ENCODE measurements at places on chromosomes 5 and 9.

DNA sequence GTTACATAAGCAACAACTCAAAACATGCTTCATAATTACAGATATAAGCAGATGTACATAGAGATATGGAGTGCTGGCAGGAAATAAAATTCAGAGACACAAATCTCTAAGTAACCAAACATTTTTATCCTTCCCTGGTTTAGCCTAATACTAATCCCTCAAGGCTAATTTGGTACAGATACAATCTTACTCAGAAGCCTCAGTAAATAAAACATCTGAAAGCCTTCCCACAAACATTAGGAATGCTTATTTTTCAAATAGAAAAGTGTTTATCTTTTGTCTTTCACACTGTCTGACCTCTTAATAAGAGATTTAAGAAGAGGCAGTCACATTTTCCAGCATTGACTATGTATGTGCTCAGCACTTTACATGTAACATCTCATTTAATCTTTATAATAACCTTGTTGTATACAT is 399.4 kb downstream of the ARRDC3 start:
- no peak for DNase-seq

DNA sequence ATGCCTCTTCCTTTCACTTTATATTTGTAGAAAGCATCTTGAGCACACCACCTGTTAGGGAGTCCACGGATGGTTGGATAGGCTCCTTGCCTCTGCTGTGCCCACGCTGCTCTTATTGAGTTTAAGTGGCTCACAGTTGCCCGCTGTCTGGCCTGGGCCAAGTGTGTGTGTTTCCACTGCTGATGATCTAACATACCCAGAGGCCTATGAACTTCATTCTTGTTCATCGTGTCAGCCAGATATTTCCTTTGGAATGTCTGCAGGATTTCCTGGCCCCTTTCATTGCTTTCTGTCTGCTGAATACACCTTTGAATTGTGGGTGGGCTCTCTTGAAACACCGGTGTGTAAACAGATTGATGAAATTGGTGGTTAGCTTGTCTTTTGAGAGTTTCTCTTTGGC is 46.6 kb downstream of the MVB12B start:
- no peak for DNase-seq

GRCh38 chr5:33737284-33737683 is 154.5 kb downstream of the ADAMTS12 start:
- DNase-seq: no peak

DNA sequence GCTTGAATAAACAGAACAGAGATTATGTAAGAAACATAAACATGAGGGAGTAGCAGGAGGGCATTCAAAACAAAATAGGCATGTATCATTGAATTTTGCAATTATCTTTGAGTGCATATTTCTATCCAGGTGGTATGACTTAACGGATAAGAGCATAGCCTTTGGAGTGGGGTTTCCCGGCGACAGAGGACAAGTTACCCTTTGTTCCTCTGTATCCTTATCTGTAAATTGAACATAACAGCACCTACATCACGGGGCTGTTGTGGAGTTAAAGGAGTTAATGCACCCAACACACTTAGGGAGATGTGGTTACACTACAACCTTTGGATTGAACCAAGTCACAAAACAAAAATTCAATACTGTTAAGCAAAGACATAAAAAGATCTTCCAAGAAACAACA is 314.6 kb upstream of the KIF2A start:
- DNase-seq: no peak

DNA sequence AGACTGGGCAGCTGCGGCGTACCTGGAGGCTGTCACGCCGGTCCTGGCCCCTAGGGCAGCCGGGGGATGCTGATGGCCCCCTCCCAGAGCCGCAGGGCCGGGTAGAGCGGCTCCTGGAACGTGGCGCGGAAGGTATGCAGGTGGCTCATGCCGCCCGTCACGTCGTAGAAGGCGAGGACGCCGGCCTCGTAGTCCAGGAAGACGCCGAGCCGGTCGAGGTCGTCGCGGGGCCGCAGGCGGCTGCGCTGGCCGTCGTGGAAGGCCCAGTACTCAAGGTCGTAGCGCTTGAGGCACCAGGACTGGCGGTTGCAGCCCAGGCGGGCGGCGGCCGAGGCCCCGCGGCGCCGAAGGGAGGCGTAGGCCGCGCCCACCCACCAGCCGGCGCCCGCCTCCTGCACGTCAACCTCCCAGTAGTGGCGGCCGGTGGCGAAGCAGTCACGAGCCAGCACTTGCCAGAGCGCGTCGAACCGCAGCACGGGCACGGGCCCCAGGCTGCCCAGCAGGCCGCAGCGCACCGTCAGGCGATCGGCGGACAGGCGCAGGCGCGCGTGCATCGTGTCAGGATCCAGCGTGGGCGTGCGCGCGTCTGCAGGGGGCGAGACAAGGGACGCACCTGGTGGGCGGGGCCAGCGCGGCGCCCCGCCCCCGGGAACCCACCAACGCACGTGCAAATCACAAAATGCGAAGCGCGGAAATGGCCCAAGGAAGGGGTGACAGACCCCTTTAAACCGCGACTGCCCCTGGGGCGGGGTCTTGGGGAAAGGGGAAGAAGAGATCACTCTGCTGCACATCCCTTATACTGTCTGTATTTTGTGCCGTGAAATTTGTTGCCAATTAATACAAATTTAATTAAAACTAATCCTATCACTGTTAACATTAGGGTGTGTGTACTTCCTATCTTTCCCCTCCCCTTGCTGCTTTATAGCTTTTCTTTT is 31.2 kb downstream of the NANS start:
- DNase-seq: no peak

DNA sequence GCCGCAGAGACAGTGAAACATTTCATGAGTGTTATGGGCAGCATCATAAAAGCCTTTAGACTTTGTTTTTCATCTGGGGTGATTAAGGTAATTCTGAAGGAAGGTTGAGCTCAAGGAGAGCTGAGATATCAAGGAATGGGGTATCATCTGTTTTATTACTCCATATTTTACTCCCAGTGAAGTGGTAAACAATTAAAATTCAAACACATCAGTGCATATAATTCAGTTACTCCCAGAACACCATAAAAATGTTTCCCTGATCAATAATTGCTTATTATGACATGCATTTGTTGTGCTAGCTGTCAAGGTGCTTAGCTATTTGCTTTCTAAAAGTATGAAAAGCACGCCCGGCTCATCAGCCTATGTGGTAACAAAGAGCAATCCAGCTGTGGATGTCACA is 81.7 kb downstream of the DOCK8 start:
- DNase-seq: no peak

DNA sequence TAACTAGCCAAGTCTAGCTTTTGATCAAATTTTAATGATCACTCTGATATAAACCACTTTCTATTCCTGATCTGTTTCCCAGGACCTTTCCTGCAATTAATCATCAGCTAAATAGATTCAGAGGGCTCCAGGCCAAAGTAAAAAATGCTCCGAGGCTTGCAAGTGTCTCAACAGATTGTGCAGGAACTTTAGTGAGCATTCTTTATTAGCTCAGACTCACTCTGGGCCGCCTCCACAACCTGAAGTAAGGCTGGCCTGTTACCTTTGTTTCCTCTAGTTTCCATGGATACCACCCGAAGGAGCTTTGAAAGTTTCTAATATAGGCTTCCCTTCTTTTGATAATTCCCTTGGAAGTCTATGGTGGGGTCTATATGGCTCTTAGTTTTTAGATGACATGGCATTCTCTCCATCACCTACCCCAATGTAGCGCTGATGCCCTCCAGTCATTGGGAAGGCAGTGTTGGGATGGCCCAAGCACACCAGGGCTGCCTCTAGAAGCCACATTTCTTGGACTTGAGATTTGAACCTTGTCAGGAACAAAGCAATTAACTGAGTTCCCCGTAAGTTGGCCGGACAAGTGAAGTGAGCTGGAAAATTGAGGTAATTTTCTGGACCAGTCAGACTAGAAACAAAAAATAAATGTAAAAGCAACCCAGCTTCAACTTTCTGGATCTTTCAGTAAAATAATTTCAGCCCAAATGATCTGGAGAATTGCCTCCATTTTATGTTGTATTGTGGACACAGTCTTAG is 97.6 kb upstream of the LHFPL2 start:
- DNase-seq: no peak

GRCh38 chr5:40413743-40414142 is 266.0 kb upstream of the PTGER4 start:
- DNase-seq: no peak

DNA sequence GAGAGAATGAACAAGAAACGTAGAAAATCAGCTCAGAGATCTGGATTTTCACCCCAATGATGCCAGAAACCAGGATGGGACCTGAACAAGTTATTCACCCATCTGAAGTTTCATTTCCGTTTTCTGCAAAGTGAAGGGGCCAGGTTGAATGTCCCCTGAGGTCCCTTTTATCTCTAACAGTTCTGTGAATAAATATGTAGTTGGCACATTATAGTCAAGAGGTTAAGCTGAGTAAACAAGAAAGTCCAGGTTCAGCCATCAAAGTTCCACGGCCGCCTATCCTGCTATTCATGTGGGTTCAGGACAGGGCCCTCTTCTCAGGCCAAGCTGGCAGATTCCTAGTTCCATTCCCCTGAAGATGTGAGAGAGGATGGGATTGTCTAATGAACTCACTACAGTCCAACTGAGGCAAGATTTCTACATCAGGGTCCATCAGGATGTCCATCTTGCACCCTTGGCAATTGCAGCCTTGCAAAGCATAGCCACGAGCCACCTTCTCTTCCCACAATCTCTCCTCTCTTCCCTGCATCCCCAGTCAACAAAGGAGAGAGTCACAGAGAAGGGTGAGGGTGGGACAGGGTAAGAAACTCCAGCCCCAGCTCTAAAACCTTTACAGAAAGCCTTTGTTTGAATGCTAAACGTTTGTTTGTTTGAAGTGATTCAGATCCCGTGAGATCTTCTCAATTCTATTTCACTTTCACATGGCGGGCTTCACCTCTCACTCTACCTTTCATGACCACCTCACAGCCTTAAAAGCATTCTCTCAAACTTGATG is 311.0 kb downstream of the SLIT3 start:
- DNase-seq: no peak

DNA sequence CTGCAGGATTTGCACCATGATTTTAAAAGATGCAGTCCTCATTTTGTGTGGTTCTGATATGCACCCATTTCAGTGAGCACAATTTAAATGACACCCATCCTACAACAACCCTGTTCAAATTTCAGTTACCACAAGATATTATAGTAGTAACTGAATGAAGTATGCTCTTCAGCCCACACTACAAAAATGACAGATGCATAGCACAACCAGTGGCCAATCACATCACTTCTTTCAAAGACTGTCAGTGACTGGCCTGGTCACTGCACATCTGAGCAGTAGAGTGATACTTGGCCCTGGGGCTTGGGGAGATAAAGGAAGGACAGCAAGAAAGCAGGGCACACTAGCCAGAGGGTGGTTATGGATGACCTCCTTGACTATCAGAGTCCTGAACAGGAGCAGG is 19.8 kb upstream of the IFNK start:
- DNase-seq: no peak

GRCh38 chr9:1458503-1458902 is 408.3 kb downstream of the DMRT2 start:
- DNase-seq: no peak

GRCh38 chr9:8168916-8169438 is 369.4 kb upstream of the DMAC1 start:
- DNase-seq: no peak

DNA sequence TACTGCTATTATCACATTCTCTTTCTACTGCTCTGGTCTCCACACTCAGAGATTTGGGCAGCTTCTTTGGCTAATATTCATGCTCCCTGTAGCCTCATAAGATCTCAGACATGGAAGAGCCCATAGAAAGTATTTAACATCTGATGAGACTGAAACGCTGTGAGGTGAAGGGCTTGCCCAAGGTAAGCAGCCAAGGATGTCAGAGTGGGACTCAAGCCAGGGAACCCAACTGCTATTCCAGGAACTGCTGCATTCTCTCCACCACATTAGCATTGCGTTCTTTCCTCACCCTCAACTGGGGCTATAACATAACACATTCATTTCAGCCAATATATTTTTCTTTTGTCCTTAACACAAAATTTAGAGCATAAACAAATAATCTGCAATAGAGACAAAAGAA is 3.8 kb downstream of the ADRB2 start:
- no peak for DNase-seq

- no peak for DNase-seq
These were observed 114.6 kb upstream of the SAP30L start for GRCh38 chr5:154331232-154331631.

GRCh38 chr5:4082966-4083564 is 487.4 kb downstream of the IRX1 start:
- no peak for DNase-seq

DNA sequence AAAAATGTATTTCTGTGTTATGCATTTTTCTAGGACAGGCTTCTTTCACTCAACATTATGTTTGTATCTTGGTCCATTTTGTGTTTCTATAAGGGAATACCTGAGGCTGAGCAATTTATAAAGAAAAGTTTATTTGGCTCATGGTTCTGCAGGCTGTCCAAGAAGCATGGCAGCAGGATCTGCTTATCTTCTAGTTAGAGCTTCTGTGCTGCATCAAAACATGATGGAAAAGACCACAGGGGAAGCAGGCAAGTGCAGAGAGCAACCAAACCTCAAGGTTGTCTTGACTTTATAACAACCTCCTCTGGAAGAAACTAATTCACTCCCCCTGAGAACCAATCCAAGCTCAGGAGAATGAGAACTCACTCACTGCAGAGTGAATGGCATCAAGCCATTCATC is 1601.0 kb upstream of the NUDT12 start:
- no peak for DNase-seq
